Effector CD4-positive, alpha-beta T cell (primary cell): ENCODE measurements at places on chromosomes 16 and 17.
A peak's percentile ranks its signal among the peaks of the same experiment; 100 is the strongest.

DNA sequence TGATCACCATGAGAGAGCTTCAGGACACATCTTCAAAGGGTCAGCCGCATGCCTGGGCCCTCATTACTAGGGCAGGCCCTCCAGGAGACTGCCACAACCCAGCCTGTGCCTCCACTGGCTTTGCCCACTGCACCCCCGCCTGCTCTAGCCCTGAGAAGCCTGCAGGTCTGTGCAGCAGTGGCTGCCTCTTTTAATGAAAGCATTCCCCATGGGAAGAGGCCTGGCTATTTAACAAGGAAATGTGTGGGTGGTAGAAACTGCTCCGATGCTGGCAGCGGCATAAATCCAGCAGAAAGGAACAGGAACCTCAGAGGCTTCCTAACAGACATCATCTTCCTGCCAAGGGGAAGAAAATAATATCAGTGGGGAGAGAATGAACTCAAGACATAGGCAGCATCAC is 375 bp upstream of the KRT32 start:
- no peak for DNase-seq

GRCh38 chr17:78013683-78014467 is 55.4 kb downstream of the TNRC6C start:
- DNase-seq = peak; percentile 18

DNA sequence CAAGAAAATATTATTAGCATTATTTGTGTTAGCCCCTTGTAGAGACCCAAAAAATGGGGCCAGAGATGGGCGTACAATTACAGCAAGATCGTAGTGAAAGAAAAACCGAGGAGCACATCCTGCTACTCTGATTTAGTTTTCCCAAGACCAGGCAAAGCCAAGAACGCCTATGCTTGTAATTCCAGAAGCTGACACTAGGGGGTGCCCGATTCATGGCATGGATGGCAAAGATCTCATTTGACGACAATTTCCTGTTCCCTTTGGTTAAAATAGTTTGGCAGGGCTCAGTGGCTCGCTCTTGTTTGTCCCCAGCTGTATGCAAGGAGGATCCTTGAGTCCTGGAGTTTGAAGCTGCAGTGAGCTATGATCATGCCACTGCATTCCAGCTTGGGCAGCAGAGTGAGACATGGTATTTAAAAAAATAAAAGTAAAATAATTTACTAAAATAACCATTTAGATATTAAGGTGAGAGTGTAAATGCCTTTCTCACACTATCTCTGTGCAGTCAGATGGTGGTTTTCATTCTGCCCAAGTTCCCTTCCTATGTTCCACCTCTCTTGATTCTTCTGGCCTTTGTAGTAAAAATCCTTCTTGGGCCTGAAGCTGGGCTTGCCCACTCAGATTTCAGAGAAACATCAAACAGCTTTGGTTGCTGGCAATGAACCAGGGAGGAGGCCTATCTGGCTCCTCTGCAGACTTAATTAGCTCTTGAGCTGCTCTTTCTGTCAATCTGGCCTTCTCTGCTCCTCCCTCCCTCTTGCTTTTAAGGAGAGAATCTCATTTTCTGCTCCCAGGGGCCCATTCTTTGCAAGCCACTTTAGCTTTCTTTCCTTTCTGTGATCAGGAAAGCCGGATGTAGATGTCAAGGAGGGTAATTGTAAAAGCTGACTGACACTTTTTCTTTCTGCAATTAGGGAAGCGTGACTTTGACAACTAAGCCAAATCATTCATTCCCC is 31.2 kb downstream of the TMEM238L start:
- DNase-seq = no peak

GRCh38 chr17:1197379-1197778 is 17.6 kb upstream of the ABR start:
- no peak for DNase-seq

DNA sequence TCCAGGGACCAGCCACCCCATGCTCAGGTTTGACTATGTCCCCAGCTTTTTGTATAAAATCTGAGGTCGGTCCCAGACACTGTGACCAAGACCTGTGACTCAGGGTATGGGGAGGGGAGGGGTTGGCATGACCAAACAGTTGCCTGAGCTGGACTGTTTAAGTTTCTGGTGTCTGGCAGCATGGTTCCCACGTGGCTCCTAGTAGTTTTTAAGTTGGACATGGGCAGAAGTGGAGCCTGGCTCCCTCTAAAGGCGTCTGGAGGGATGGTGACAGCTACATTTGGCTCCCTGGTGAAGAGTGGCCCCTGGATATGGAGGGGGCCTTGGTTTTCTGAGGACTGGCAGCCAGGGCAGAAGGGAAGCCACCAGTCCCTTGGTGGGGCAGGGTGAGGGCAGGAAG is 7.9 kb downstream of the SMCR8 start:
- DNase-seq = no peak

GRCh38 chr16:23781176-23781575 is 26.4 kb downstream of the CHP2 start:
- DNase-seq = no peak

DNA sequence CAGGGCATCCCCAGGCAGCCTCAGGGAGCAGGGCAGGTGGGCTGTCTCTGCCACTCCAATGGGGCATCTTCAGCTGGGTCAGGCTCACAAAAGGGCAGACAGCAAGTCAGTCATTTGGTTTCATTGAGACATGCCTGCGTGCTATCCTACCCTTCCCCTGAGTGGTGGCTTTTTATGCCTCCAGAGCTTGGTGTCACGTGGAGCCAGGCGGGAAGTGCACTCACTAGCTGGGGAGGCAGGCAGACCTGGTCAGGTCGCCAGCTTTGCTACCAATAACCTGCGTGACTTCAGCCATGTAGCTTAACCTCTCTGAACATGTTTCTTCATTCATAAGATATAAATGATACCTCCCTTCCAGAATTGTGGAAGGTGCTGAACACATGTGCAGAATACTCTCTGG is 415.0 kb downstream of the SOX9 start:
- no peak for DNase-seq

DNA sequence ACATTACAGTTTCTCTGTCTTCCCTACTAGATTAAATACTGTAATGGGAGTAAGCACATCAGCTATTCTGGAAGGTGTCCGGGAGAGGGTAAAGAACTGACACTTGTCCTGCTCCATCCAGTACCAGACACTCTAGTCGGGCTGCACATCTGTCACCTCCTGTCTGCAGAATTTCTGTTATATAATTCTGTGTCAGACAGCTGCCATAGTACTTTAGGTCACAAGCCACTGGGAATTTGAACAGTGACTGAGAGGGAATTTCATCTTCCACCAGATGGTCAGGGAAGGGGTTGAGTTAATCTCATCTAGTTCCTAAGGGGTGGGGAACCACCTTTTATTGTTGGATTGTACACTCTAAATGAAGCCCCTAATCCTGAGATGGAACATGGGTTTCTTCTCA is 58.6 kb upstream of the NUDT7 start:
- DNase-seq = no peak

- no peak for DNase-seq
Measured at GRCh38 chr16:83925957-83926725, 26.9 kb upstream of the OSGIN1 start.

- DNase-seq = no peak
Measured at GRCh38 chr17:45086865-45087503, 25.9 kb downstream of the NMT1 start.

- no peak for DNase-seq
Measured at GRCh38 chr16:50598256-50598894, 50.2 kb downstream of the NKD1 start.

GRCh38 chr17:80787881-80788280 is 203.8 kb upstream of the CHMP6 start:
- DNase-seq = no peak

DNA sequence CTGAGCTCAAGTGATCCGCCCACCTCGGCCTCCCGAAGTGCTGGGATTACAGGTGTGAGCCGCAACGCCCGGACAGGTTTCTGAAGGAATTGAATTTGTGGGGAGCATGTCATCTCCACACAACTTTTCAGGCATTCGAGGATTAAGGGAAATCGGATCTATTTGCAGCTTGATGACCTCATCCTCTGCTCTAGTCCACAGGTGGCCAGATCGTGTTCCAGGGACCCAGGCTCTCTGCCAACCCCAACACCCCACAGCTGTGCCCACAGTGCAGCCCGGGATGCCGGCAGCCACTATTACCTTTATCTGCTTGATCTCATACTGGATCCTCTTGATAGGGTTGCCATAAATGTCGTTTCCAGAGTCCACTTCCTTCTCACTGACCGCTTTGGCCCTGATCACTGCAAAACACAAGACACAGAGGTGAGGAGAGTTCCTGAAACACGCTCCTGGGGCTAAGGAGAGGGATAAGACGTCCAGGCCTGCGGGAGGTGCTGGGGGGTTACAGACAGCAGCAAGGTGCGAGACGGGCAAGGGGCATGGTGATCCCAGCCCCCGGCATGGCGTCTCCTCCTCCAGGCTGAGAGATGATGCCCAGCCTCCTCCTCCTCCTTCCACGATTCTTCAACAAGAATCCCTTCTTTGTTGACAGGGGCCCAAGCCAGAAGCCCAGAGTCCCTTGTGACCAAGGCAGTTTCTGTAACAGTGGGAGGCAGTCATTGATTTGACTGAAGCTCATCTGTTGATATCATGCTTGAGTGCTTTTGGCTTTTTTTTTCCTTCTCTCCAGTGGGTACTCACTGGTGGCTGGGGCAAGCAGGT is 29.3 kb downstream of the CEP295NL start:
- no peak for DNase-seq

DNA sequence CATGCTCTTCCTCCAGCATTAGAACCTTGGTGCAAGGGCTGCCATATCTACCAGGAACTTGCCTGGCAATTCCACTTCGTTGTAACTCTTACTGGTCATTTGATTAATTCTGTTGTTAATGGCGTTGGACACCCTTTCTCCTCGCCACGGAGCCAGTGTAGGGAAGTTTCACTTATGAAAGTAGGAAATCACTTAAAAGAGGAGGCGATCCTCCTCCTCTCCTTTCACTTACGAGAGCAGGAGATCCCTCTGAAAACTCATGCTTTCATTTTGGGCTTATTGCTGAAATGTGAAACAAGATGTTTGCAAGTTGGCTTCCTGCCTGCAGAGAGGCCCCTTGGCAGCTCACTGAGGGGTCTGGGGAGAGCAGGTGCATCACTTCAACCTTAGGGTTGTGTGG is 226.0 kb downstream of the SNX29 start:
- DNase-seq = no peak

- no peak for DNase-seq
Measured at GRCh38 chr16:19783363-19784182, 65.5 kb downstream of the IQCK start.

- DNase-seq = no peak
Measured at GRCh38 chr16:84959045-84959576, 52.2 kb downstream of the ZDHHC7 start.

GRCh38 chr17:64261417-64262145 is 1.5 kb downstream of the TEX2 start:
- DNase-seq = no peak

DNA sequence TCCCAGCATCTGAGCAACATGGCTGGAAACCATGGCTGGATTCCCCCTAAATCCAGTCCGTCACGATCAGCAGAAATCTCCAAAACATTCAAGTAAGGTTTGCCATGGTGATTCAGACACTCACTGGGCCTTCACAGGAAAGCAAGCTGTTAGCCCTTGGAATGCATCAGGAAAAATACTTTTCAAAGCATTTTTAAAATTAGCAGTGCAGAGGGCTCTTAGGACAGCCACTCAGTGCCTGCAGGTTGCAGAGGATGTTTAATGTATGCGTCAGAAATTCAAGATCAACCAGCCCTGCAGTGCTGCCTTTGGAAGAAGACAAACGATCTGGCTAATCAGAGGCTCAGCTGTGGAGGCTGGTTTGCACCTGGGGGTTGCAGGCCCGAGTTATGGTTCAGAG is 50.3 kb downstream of the FOXL1 start:
- no peak for DNase-seq

- DNase-seq = no peak
Measured at GRCh38 chr17:47072886-47073285, 93.8 kb upstream of the RPRML start.

- no peak for DNase-seq
Measured at GRCh38 chr17:285751-286422, 66.7 kb downstream of the RPH3AL start.

GRCh38 chr17:71024172-71024571 is 854.8 kb downstream of the KCNJ2 start:
- no peak for DNase-seq

DNA sequence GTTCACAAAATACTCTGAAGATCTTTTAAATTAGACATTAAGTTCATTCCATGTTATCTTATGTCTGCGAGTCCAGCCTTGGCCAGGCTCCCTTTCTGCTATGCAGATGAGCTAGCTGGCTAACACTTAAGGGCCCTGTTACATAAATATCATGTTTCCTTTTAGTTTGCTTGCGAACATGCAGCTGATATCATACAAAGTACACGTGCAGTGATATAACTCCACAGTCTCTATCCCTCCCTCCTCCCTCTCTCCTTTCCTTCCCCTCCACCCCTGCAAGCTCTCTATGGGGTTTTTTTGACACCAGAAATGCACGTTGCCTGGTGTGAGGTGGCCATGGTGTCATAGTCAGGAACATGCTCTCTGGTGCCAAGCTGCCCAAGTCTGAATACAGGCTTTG is 46.1 kb downstream of the ARHGAP17 start:
- no peak for DNase-seq

- DNase-seq = no peak
Measured at GRCh38 chr17:40857535-40857934, 9.5 kb downstream of the KRT12 start.

- DNase-seq = peak; percentile 54
Measured at GRCh38 chr17:38728290-38728831, 1.8 kb upstream of the CISD3 start.

DNA sequence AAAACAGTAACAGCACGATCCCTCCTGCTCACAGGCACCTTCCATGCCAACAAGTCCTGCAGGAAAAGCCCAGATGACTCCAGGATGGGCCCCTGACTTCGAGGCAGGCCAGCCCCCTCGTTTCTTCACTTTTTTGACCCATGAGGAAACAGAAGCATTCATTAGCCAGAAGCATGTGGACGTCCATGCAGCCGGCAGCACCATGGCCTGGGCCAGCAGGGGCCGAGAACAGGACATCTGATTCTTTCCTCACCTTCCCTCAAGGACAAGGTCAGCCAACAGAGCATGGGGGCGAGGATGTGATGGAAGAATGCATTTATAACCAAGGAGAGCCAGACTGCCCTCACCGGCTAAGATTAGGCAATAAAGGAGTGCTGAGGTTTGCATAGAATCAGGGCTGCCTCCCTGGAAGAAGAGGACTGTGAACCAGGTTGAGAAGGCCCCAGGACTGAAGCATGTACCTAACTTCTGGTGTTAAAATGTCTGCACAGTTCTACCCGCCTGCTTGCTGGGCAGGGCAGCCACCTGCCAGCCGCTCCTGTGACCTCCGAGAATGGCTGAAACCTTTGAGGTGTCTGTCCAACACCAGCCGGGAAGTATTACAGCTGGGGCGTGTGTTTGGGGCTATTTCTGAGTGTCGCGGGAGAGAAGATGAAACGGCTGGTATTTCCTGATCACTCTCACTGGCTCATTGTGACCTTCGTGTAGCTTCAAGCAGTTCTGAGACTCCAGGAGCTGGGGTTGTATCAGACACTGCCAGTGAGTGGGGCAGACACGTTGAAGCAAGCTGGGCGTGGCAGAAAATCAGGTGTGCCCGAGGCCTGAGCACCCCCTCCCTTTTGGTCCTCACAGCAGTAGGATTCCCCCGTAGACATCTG is 94.0 kb upstream of the TNRC6C start:
- no peak for DNase-seq
